ENCODE measurements at places on chromosomes 12 and 14.

DNA sequence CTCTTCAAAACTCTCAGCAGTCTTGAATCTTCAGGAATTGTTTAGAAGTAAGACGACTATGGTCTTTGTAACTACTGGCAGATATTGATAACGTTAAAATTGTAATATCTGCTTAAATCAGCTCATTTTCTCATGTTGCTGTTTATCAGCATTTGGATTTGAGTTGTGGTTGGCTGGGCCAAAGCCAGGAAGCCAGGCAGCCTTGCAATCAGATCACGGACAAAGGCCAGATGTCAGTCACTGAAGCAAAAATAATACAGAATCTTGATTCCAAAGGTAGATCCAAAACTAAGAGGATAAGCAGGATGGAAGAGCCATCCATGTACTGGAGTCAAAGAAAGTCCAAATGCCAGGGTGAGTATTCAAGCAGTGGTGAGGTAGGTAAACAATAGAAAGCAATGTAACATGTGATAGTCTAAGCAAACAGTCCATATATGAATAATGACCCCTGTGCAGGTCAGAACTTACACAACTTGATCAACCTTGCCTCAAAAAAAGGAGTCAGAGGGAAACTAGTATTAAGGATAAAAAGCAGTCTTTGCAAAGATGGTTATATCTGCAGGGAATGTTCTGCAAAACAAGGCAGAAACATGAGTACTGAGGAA lies 95.8 kb upstream of the RAP1B start:
- DNase-seq: no peak

DNA sequence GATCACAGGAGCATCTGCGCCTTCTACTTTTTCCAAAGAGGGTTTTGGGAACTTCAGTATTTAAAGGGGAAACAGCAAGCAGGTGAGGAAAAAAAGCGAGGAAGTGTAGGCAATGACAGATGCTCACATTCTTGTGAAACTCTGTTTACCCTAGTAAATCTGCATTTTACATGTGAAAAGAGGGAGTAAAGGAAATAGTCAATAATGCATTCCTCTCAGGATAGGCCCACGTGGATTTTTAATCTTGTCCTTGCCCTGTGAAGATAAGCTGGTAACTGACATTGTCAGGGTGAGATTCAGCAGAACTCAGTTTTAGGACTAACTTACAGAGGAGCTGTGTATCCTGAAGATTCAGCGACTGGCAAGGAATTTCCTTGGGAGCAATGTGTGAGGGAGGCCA lies 1119.2 kb upstream of the TMEM132C start:
- DNase-seq: no peak

DNA sequence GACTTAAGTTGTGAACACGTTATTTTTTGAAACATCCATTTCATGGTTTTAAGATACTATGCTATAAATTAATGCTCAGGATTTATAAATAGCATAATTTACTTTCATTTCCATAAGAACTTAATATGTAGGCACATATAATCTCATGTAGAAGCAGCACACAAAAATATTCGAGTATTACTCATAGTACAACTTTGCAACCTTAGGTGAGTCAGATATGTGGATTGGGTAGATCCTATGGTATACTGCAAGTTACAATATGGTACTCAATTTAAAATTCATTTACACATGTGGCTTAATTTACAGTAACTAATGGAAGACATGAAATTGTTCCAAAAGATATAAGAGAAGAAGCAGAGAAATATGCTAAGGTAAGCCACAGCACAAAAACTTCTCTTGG lies 26.0 kb downstream of the PSMA3 start:
- DNase-seq: no peak

DNA sequence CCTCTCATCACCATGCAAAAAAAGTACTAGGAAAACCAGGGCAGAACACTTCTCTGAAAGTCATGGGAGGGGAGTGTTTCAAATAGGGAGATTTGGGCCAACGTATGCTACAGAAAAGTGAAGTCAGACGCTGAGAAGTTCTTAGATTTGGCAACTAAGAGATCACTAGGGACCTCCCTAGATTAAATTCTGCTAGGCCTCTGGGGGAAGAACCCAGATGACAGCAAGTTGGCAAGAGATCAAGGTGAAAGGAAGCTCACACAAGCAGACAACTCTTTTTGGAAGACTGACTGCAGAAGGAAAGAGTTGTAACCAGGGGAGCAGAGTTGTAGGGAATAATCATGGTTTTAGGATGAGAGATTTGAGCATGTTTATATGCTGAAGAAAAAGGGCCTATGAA lies 20.7 kb downstream of the IQSEC3 start:
- DNase-seq: no peak

- no peak for DNase-seq
These were observed 96.2 kb upstream of the MED13L start for GRCh38 chr12:116373572-116374206.
